ENCODE measurements at places on chromosomes 4 and X.

GRCh38 chrX:72121383-72121782 is 10.3 kb downstream of the RTL5 start:
- DNase-seq: peak; percentile 28

- peak; percentile 35 for DNase-seq
Measured at GRCh38 chr4:74320559-74321118, 12.4 kb downstream of the EPGN start.

DNA sequence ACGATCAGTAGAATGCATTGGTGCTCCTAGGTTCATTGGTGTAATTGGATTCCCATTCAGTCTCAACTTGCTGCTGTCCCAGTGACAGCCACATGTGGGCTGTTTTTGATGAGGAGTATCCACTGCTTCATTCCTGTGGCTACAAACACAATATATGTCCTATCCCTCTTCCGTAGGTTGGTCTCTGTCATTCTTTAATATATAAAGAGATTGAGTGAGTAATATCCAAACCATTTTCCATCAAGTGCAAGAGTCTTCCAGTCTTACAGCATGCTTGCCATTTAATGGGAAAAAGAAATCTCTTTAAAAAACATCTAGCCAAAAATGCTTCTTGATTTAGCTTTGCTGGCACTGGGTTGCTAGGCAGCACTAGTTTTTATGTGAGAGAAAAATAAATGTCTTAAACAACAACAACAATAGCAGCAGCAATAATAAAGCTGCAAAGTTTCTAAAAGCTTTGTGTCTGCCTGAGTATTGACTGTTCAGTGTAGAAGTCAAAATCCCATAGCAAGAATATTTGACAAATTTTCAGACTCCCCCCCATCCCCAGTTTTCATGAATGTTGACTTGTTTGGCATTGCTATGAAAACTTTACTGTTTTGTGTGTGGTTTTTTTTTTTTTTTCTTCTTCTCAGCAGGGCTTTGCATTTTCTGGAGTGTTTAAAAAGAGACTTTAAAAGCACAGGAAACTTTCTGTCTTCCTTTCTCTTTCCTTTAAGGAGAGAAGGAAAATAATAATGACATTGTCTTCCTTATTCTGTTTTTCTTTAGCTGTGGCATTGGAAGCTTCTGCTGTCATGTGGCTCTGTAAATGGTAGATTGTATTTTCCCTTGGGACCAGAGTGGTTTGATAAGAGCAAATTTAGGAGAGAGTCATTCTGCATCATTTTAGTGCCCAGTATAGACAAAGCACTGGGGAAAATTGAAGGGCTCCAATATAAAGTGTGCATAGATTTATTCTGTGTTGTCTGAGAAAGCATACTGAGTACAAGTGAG is 244.3 kb downstream of the ARHGAP10 start:
- no peak for DNase-seq

DNA sequence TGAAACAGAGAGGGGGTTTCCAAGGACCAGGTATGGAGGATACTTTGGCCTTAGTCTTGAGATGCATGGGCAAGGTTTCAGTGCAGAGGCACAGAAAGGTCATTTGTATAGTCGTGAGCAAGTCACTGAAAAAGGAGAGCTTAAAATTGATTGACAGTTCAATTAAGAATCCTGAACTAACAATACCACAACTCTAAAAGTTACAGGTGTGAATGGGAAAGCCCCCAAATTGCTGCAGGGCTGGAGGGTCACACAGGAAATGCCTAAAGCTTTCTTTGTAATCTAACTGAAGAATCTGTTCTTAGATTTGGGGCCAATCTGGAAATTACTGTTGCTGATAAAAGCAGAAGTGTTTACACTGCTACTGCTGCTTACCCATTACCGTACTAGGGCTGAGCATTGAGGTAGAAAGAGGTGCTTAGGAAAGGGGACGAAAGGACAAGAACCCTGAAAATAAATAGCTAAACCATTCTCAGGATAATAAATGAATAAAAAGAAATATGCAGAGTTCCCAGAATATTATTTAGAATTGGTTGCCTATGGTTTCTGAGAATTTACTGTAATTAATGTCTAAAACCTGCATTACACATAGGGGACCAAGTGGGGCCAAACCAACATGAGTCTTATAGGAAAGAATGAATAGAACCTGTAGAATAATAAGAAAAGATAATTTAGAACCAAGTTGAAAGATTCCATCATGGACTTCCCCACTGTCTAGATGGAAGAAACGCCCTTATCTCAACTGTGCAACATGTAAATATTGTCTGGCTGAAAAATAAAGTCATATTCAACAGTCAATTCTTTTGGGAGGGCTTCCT is 91.9 kb upstream of the PPP1R2C start:
- DNase-seq: no peak

GRCh38 chrX:47637546-47638195 is 7.9 kb upstream of the CFP start:
- peak; percentile 78 for DNase-seq

- DNase-seq: peak; percentile 12
Measured at GRCh38 chr4:133483600-133484246, 334.6 kb downstream of the PCDH10 start.

DNA sequence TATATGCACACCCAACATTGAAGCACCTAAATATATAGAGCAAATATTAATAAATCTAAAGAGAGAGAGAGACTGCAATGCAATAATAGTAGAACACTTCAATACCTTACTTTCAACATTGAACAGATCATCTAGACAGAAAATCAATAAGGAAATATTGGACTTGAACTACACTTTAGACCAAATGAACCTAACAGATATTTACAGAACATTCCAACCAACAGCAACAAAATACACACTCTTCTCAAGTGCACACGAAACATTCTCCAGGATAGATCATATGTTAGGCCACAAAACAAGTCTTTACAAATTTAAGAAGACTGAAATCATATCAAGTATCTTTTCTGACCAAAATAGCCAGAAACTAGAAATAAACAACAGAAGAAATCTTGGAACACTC is 66.6 kb downstream of the CD99L2 start:
- no peak for DNase-seq

DNA sequence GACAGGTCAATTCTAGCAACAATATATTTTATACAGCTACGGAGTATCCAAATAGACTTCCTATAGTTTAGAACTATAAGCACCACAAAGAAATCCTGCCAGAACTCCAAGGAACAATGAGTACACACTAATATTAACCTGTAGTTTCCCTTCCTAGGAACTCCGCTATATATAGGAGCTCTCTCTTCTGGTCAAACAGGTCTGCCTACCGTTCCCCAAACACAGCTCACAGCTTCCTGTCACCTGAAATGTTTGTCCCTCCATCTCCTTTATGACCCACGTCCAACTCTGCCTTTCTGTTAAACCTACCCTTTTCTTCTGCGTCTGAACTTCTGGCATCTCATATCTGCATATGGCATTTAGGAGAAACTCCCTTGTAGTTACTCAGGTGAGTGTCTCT is 10.5 kb upstream of the GJB1 start:
- DNase-seq: no peak

- no peak for DNase-seq
Measured at GRCh38 chr4:94451051-94451694, 569 bp upstream of the PDLIM5 start.
